Activated CD8-positive, alpha-beta memory T cell treated with anti-CD3 and anti-CD28 coated beads for 36 hours (primary cell): ENCODE measurements at places on chromosomes 16 and 17. TPM values are rescaled to one million over a fixed set of nuclear protein-coding genes. Genes with fewer than 3 reads are reported as not detected.

The KLHDC4 gene
- total RNA-seq, result 83.3 TPM

The SEZ6L2 gene
- total RNA-seq, result 0.13 TPM

The GNG13 gene
- not detected for total RNA-seq

The BICDL2 gene
- 0.17 TPM for total RNA-seq

The HBA2 gene
- not detected for total RNA-seq

The HASPIN gene
- 18.4 TPM for total RNA-seq

The PRSS27 gene
- 1.3 TPM for total RNA-seq

The TRPV3 gene
- total RNA-seq, result 0.32 TPM

The CCDC200 gene
- not detected for total RNA-seq

The IGF2BP1 gene
- total RNA-seq, result 0.59 TPM

The ZPBP2 gene
- 0.42 TPM for total RNA-seq

The SOX15 gene
- 0.25 TPM for total RNA-seq
